ENCODE measurements at places on chromosomes 1 and 21. TPM values are rescaled to one million over a fixed set of nuclear protein-coding genes. Genes with fewer than 3 reads are reported as not detected.

HCRTR1 gene
- not detected for total RNA-seq

CD244 gene
- total RNA-seq: not detected

DNA sequence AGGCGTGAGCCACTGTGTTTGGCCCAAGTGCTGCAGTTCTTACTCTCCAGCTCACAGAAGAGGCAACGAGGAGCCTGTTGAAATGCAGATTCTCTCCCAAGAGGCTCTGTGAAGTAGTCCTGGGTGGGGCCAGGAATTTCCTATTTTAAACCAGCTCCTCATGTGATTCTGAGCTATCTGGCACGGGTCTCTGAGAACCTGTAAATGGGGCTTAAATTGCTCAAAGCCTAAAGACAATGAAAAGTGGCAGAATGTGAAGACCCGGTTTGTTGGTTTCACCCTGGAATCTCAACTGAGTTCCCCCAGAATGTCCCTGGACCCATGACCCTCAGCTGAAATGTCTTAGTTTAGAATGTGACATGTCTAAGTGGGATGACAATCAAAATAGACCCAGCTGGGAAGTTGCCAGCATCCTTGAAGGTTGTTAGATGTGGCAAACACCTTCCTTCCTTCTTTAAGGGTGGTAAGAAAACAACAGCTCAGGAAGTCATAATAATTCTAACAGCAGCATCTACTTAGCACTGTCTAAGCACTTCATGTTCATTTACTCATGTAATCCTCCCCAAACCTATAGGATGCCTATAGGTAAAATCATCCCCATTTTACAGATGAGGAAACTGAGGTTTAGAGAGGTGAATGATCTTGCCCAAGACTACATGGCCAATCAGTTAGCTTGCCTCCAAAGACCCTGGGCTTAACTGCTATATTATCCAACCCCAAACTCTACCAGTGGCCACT is 20.9 kb upstream of the ATP5PO start:
- DNase-seq: no peak

DNA sequence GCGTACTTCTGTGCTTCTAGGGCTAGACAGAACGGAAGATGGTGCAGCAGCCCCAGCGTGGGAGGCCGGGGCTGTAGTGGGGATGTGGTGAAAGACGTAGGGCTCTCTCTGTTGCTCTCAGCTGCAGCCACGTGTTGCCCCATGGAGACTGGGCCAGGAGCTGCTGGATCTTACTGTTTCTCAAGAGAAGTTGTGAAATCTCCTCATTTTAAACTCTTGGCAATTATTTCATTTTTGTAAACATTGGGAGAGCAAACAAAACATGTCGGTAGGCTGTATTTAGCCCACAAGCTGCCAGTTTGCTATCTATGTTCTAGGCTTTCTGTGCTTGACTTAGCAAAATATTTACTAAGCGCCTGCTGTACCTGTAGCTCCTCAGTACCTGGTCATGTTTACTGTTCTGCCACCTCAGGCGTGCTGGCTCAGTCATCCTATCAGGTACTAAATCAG is 15.9 kb upstream of the ELOA start:
- peak; percentile 91 for DNase-seq

HPCA gene
- not detected for total RNA-seq

GRCh38 chr1:29708381-29708780 is 472.1 kb downstream of the PTPRU start:
- DNase-seq: peak; percentile 69

GRCh38 chr1:209756615-209757445 is 977 bp downstream of the TRAF3IP3 start:
- DNase-seq: no peak

GRCh38 chr1:234915924-234916675 is 212.5 kb downstream of the TOMM20 start:
- no peak for DNase-seq

PDPN gene
- total RNA-seq: not detected

- no peak for DNase-seq
Observed at GRCh38 chr21:42887326-42887725, 5.8 kb upstream of the NDUFV3 start.

LCE3E gene
- not detected for total RNA-seq

GRCh38 chr1:192445241-192445640 is 128.4 kb downstream of the RGS21 start:
- DNase-seq: no peak

CHAF1B gene
- 4.7 TPM for total RNA-seq

Data from IMR-90 (cell line).